Suppressor macrophage (primary cell): ENCODE measurements at places on chromosomes 5 and 9.

- DNase-seq = no peak
Observed at GRCh38 chr5:156402387-156402921, 75.5 kb downstream of the SGCD start.

DNA sequence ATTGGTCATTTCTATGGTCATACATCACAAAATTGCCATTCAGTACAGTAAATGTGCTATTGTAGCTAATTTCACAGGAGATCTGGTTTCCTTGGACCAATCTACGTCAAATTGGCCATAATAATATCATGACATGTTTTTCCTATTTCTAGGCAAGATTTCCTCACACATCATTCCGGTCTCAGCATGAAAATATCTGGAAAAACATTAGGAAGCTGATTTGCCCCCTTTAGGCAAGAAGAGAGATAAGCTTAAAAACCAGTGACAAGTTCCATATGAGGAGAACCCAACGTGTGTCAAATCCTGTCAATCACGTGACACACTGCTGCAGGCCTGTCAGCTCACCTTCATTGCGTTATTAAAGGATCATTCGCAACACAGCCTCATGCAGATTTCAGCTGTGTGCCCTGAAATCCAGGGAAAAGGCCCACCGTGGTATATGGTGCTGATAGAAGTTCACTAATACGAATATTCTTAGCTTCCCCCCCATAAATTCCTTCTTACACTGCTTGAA lies 153.3 kb downstream of the ST8SIA4 start:
- no peak for DNase-seq

DNA sequence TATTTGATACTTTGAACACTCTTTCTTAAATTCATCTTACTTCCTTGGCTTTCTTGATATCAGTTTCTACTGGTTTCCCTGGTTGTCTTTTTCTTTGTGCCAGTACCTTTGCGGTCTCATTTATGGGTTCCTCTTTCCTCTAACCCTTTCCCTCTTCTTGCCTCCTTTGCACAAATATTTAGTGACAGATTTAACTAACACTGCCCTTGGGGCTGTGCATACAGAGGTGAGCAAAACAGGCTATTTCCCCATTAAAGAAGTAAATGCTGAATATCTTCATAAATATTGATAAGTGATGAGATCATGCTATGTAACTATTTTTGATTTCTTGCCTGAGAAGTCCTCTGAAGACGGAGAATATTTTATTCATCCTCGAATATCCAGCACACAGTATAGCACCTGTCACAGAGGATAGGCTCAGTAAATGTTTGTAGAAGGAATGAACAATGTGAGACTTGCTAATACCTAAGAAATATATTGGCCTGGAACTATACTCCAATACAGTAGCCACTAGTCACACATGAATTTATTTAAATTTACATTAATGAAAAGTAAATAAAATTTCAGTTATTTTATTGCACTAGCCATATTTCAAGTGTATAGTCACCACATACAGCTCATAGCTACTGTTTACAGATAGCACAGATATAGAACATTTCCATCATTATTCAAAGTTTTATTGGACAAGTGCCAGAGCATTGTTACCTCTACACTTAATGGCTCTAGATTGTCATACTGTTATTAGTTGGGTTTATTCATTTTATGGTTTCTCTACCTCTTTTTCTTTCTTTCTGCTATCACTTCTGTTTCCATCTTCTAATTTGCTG lies 90.4 kb downstream of the RIC1 start:
- DNase-seq = no peak

DNA sequence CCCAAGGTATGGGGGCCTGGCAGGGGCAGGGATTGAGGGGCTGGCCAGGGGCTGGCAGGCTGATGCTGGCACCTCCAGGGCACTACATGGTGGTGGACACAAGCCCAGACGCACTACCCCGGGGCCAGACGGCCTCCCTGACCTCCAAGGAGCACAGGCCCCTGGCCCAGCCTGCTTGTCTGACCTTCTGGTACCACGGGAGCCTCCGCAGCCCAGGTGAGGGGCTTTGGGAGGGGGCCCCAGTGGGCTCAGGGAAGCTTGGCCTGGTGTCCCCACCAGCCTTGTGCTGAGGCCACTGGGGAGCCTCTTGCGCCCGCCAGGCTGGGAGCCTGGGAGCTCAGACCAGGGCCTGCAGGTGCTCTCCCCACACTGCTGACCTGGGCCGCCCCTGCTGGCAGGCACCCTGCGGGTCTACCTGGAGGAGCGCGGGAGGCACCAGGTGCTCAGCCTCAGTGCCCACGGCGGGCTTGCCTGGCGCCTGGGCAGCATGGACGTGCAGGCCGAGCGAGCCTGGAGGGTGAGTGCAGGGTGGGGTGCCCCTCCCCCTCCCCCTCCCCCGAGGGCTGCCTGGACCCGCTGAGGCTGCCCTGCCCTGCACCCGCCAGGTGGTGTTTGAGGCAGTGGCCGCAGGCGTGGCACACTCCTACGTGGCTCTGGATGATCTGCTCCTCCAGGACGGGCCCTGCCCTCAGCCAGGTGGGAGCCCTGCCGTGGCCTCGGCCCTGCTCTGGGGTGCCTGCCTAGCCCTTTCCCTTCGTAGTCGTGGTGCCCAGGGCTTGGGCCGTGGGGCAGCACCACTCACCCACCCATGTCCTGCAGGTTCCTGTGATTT lies 5.7 kb downstream of the MAMDC4 start:
- DNase-seq = no peak

DNA sequence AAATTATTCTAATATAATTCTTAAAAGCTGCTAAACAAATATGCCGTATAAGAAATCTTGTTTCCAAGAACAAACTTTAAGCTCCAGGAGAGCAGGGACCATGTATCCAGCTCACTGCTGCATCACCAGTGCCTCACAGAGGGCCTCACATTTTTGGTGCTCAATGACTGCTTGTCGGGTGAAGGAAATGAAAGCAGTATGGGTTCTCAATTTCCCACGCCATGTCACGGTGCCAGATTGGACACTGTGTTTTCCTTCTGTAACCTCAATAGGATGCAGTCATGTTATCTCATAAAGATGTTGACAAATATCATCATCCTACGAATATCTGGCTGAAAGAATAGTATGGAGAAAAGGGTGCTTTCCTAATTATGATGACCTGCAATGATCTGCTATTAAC lies 64.7 kb downstream of the POU5F2 start:
- DNase-seq = no peak

DNA sequence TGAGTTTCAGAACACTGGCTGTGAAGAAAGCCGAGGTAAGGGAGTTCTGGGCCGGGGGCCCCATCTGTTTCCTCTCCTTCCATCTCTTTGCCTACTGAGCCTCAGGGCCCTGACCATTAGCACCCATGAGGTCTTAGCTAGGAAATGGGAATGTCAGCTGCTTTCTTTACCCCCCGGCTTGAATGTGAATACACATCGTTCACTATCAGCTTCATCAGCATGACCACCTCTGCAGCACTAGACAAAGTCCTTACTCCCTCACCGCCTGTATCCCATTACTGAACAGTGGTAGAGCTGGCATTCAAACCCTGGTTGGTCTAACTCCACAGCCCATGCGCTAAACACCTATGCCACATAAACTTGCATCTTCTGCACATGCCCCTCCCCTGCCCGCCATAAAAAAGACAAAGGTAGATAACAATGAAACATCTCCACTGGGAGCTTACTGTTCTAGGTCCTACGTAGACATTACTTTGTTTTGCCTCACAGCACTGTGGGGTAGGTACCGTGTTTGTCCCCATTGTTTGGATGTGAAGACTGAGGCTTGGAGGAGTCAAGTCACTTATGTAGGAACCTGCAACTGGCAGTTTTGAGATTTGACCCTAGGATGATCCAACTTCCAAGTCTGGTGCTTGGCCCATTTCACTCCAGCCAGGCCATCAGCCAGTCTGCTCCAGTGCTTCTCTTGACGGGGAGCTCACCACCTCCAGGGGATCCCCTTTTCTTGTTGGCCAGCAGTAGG lies 93.3 kb downstream of the AMBP start:
- DNase-seq = no peak

GRCh38 chr5:98774192-98775033 lies 950 bp downstream of the RGMB start:
- DNase-seq = peak; percentile 33

DNA sequence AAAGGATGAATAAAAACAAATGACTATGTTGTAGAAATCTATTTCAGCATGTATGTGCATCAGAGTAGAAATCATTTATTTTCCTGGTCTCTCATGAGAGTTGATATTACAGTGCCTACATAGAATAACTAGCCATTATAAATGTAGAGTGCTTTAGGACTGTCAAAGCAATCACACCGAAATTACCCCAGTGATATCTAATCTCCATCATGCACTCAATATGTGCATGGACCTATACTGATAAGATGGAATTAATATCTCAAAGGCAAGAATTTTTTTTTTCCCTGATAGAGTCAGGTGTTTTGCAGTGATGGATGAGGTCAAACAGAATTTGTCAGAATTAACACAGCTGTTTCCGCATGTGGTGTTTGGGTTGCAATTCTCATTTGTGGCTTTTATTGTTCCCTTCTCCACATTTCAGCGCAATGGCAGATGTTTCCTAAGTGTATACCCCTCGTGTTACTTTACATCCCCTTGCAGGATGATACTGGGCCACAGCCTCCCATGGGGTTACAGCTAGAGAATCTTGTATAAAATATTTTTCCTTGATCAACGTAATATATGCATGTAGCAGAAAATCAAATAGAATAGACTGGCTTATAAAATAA lies 298.8 kb downstream of the RASEF start:
- DNase-seq = no peak
